ENCODE measurements at places on chromosomes 3 and 15.

DNA sequence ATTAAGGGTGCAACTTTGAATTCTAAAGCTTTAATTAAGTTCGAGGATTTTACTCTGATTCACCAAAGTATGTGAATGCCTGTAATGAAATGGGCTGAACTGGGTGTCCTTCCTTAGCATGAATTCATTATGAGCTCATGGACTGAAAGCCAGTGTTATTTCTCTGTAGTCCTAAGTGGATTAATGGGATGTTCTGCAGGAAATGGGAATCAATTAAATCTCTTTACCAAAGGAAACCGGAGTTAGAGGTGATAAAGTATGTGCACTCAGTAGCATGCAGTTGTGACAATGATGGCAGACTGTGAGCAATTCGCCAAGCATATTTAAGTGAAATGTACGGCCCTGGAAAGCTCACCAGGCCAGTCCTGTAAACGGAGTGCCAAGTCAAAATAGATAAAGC, 138.7 kb downstream of the CHL1 start:
- DNase-seq: no peak

GRCh38 chr3:136330900-136331299, 80.8 kb downstream of the PCCB start:
- DNase-seq: no peak

DNA sequence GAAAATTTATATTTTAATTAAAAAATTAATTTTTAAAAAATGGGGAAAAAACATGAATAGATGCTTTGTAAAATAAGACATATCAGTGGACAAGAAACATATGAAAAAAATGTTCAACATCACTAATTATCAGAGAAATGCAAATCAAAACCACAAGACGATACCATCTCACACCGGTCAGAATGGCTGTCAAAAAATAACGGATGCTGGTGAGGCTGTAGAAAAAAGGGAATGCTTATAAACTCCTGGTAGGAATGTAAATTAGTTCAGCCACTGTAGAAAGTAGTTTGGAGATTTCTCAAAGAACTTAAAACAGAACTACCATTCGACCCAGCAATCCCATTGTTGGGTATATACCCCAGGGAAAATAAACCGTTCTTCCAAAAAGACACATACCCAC, 93.8 kb downstream of the XRN1 start:
- no peak for DNase-seq

- DNase-seq: no peak
These were observed at the start of gene ALDH1L1 for GRCh38 chr3:126180477-126181397. Gene ALDH1L1 (minus strand): TSS chr3:126180586. CDS start chr3:126160979, 19,607 bp downstream.

DNA sequence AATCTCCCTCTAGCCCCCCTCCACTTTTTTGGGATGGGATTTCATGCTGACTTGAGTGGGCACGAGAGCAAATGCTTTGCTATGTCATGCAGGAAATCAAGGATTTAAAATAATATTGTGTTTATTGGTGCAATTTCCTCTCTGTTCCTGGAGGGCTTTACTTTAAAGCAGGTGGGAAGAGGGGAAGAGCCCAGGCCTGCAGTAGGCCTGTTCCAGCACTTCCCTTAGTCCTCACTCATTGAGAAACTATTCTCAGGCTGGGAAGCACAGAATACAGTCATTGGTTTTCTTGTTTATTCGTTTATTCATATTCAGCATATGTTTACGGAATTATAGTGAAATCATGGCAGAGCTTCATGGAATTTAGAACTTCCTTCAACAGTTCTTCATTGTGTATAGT, 41.7 kb upstream of the SPSB4 start:
- no peak for DNase-seq

GRCh38 chr3:49012441-49013017, 5.3 kb downstream of the WDR6 start:
- no peak for DNase-seq

GRCh38 chr15:83973816-83974215, 261.8 kb upstream of the GOLGA6L4 start:
- DNase-seq: no peak

- DNase-seq: no peak
These were observed 18.8 kb upstream of the CELF6 start for GRCh38 chr15:72338617-72339321.

DNA sequence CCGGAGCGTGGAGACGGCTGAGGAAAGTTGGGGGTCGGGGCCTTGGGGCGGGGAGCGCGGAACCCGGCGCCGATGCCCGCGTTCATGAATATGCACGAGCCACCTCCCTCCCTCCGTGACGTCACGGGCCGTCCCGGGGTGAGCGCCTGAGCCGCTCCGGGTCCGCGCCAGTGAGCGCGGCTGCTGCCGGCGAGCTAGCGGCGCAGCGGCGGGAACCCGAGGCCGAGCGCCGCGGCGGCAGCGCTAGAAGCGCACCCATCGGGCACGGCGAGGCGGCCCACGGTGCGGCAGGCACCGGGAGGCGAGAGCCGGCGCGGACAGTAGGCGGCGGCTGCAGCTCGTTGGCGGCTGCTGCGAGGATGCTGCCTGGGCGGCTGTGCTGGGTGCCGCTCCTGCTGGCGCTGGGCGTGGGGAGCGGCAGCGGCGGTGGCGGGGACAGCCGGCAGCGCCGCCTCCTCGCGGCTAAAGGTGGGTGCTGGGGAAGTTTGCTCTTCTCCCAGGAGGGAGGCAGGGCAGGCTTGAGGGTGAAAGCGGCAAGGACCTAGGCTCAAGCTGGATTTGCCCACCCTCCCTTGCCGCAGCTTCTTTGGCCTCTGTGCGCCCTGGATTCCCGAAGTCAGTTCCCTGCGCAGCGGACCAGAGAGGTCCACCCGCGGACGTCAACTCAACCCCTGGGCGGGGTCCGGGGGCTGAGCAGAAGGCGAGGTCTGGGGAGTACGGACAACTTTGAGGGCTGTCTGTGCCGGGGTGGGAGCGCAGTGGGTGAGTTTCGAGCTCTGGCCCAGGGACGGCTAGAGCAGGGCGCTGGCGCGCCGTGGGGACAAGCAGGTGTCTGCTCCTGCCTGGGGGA, at the start of gene CLSTN2:
CLSTN2 (plus strand) TSS at position 170 of the 850 bp plus-strand sequence.
- DNase-seq: no peak

- no peak for DNase-seq
These were observed 44.8 kb upstream of the RPL32 start for GRCh38 chr3:12886106-12886679.

DNA sequence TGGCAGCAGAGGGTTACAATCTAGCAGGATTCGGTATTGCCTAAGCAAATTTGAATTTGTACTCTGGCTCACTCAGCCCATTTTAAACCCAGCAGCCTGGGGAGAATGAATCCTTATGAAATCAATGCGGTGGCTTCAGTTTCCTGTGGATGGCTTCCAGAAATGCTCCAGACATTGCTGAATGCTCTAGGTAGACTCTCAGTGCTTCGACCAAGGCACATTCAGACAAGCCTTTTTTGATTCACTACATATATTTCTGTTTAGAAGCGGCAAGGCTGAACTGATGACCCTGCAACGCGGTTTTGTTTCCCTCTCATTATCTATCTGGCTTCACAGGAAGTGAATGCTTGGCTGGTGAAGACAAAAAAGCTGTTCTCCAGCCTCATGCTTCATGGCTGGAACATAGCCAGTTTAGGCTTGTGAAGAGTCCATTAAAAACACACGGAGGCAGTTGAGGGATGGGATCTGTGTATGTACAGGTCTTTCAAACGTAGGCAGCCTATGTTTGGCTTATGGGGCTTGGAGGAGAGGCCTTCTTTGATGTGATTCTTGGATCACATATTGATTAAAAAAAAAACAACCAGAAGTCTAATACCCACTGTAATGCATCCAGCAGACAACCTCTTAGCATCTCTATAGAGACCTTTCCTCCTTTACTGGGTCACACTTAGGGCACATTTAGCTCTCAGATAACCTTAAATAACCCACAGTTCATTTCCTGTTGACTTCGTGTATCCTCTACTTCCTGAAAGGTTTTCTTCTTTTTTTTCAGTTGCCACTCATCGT, 400.2 kb upstream of the TBL1XR1 start:
- DNase-seq: no peak

DNA sequence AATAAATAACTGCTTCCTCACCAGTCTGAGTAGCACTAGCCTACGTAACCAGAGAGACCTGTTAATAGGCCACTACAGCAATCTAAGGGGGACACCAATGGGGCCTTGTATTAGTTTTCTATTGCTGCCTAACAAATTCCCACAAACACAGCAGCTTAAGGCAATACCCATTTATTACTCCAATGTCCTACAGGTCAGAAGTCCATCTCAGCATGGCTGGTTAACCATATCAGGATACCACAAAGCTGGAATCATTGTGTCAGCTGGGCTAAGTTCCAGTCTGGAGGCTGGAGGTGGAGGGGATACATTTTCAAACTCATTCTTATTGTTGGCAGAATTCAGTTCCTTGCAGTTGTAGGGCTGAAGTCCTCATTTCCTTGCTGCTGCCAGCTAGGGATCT, 331.9 kb downstream of the ULK4 start:
- DNase-seq: no peak

- no peak for DNase-seq
These were observed 547.8 kb upstream of the TBL1XR1 start for GRCh38 chr3:177744873-177745606.

GRCh38 chr15:37995461-37996347, 61.3 kb downstream of the TMCO5A start:
- no peak for DNase-seq

GRCh38 chr15:25670025-25670554, 193.0 kb downstream of the ATP10A start:
- no peak for DNase-seq

GRCh38 chr3:56624725-56625124, 58.3 kb downstream of the TASOR start:
- DNase-seq: no peak

- DNase-seq: no peak
These were observed 28.4 kb upstream of the TPRG1 start for GRCh38 chr3:189143321-189143720.

All from stimulated activated CD8-positive, alpha-beta memory T cell treated with anti-CD3 and anti-CD28 coated beads, Interleukin-4, amount 100 ng/mL, for 4 hours (primary cell).